ENCODE measurements at places on chromosomes 6 and 20.

DNA sequence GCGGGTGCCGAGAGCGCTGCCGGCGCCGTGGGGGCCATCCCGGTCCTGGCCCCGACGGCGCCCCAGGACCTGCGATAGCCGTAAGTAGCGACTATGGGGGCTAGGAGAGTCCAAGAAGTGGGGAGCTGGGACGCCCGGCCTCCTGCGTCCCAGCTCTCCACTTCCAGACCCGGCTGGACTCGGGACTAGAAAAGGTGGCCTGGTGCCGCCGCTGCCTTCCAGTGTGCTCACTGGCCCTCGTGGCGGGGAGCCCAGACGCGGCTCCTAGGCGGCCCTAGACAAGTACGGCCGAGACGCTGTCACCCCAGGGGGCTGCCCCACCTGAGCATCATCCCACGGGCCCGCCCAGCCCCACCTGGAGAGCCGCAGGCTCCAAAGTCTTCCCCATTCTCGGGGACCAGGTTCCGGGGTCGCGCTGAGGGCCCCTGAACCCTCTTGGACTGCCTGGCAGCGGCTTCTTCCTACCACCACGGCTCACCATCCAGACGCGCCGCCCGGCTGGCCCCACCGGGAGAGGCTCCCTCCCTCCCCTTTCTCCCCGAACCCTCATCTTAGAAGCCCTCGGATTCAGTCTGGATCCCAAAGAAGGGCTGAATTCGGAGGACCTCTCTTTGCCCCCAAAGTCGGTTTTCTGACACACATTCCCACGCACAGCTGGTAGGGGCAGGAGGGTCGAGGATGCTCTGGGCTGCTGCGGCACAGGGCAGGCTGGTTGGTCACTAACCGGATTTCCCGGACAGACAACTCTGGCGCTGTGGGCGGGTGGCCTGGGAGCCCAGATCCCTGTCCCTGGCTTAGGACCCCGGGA, 870 bp upstream of the MDFI start:
- DNase-seq = no peak

DNA sequence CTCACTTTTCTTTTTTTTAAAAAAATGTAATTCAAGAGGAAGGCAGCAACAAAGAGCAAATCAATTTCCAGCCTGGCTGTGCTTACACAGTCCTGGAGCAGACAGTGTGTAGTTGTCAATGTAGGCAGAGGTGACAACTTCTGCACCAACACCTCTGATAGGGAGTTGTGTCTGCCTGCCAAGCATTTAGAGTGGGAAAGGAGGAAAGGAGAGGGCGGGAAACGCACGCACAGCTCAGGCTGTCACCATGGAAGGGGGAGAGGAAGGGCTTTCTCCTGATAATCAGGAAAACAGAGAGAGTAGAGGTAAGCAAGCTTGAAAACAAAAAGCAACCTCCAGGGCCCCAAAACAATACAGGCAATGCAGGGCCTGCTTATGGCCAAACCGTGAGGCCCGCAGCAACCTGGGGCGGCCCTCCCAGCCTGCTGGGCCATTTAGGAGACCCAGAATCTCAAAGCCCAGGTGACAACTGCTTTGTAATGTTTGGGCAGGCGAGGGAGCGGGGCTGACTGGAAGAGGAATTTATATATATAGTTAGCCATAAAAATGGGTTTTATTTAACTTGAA, 41.5 kb upstream of the GFOD1 start:
- DNase-seq = no peak

DNA sequence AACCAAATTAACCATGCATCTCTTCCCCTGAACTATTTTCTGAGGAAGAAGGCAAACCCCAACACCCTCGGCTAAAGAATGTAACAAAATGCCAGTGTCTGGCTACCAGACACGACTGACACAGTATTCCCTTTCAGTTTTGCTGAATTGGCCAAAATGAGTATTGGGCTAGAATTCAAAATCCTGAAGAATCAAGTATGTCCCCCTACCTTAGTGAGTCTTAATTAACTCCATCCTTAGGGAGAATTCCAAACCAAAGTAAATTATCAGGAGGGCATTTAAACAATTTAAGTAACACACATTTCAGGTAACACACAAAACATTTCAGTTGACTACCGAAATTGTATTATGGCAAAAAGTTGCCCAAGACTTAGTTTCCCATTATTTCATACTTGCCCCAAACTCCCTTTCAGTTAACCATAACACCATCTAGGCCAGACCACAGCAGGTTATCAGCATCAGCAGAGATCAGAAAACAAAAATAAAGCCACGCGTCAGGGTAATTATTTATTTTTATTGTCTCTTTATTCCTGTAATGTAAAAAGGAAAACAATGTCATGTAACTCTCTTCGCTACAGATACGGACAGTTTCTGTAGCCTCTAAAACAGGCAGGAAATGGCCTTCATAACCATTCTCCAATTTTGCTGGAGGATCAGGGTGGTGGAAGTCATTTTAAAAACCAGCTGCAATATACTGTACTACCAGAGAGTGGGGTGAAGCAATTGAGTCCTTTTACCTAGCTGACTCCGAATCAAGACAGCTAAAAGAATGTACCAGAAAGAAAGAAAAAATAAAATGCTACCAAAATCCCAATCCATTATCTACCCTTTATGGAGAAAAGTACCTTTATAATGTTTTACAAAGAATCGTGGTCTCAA, 1.9 kb downstream of the SNX5 start:
- DNase-seq = no peak

- DNase-seq = no peak
Measured at GRCh38 chr6:87674290-87674689, 27.7 kb downstream of the AKIRIN2 start.

- no peak for DNase-seq
Measured at GRCh38 chr6:53608396-53608795, 57.2 kb downstream of the KLHL31 start.

DNA sequence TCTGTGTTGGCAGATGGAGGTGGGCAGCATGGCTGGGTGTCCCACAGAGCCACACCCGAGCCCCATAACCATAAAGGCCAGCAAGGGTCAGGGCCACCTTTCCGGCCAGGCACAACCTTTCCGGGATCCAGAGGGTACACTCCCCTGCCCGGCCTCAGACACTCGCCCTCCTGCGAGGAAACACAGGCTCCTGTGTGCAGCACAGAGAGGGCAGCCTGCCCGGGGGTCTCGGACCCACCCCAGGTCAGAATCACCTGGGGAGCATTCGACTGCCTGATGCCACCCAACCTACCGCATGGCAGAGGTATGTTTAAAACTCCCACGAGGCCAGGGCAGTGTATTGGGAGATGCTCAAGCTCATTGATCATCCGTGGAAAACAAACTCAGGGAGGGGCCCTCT, 260.3 kb downstream of the TAF4 start:
- no peak for DNase-seq

- no peak for DNase-seq
Measured at GRCh38 chr6:124033501-124033900, 229.8 kb downstream of the NKAIN2 start.

DNA sequence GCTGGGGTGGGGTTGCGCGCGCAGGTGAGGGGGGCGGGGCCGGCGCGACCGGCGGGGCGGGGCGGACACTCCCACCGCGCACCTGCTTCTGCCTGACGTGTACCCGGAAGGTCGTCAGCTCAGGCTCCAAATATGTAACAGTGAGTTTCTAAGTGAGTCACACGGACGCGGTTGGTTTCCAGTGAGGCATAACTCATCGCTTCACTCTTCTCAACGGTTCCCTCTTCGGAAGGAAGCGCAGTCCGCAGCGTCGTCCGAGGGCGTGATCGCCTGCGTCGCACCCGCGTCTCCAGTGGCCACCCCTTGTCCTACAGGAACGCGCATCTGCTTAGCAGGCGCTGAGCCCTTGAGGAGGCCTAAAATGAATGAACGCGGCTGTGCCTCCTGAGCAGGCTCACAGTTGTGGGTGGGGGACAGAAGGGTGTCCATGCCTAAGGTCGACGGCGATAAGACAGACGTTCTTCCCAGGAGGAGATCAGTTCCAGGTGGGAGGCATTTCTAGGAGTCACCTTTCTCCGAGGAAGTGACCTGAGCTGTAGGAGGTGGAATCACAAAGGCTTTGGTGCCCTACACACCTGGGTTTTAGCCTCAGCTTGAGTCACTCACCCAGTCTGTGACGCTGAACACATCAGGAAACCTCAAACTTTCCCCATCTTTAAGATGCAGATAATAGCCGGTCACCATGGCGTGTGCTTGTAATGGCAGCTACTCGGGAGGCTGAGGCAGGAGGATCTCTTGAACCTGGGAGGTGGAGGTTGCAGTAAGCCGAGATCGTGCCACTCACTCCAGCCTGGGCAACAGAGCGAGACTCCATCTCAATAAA, 50.9 kb upstream of the EZR start:
- DNase-seq = peak; percentile 94

DNA sequence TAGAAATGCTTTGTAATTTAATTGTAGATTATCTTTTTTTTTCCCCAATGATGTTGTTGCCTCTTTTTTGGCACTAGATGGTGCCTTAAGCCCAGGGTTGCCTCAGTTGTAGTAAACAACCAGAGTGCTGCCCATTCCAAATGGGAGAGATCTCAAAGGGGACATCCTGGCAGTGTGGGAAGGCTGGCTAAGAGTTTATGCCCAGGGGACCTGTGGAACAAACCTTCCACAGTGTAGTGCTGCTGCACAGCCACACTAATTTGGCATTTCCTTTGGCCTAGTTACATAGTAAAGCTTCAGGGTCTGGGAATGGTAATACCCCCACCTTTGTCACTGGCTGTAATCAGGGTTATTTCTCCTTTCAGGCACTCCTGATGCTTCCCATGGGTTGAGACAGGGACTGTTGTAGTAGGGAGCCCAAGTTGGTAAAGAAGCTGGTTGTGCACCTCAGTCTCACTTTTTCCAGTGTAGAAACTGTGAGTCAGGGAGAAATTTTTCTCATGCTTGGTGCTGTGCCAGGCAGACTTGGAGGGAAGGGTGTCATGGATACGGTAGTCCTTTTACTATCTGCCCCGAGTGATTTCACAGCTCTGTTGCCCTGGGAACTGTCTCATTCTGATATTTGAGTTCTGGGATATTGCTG, 177.8 kb upstream of the ECI2 start:
- peak; percentile 80 for DNase-seq
